ENCODE measurements at places on chromosomes 5 and 9.

- DNase-seq: no peak
Measured at GRCh38 chr5:98328015-98328414, 445.4 kb upstream of the RGMB start.

- DNase-seq: no peak
Measured at GRCh38 chr9:124940521-124940893, 376 bp downstream of the GOLGA1 start.

GRCh38 chr9:72864327-72864726 lies 88.5 kb downstream of the ALDH1A1 start:
- no peak for DNase-seq

GRCh38 chr5:85538362-85538761 lies 1079.4 kb upstream of the COX7C start:
- DNase-seq: no peak

DNA sequence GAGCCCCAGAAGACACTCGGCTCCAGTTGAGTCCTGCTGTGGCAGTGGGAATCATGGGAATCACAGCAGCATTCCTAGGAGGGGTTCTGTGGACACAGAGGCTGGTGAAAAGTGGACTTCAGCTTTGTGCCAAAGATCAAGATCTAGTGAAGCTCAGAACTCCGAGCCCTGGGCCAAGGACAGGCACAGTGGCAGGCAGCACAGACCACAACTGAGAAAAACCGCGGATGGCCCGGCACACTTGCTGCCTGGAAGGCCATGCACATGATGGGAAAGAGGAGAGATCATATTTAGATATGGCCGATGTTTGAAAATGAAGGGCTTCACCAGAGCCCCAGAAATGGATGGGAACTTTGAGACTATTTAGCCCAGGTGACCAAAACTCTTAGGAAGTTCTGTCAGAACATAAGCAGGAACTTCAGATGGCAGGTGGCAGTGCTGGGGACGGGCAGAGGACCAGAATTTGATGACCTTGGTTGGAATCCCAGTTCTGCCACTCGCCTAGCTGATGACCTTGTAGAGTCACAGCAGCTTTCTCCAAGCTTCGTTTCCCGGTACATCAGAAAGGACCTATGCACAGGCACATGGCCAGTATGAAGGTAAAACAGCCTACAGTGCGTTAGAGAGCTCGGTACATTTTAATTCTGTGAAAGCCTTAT lies 18.0 kb downstream of the BARHL1 start:
- DNase-seq: no peak

GRCh38 chr5:115389799-115390382 lies 93.4 kb upstream of the CCDC112 start:
- DNase-seq: no peak

GRCh38 chr9:89658931-89659330 lies 54.1 kb downstream of the GADD45G start:
- DNase-seq: no peak

GRCh38 chr9:15936306-15936921 lies 383.6 kb downstream of the CCDC171 start:
- DNase-seq: no peak

- DNase-seq: no peak
Measured at GRCh38 chr5:170554521-170555267, 50.9 kb downstream of the KCNIP1 start.

DNA sequence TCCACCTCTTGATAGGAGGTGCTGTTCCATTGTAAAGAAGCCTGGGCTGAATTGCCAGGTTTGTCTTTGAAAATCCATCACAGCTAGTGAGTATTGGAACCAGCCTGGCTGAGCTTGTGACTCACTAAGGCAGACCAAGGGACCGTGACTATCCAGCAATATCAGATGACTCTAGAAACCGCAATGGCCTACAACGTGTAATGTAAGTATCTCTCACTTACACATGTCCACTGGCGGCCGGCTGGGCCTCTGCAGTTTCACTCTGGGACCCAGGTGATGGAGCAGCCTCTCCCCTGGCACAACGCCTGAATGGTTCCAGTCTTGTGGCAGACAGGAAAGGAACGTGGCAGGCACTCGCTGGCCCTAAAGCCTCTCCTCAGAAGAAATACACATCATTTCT lies 3.1 kb upstream of the HRH2 start:
- DNase-seq: peak; percentile 50

DNA sequence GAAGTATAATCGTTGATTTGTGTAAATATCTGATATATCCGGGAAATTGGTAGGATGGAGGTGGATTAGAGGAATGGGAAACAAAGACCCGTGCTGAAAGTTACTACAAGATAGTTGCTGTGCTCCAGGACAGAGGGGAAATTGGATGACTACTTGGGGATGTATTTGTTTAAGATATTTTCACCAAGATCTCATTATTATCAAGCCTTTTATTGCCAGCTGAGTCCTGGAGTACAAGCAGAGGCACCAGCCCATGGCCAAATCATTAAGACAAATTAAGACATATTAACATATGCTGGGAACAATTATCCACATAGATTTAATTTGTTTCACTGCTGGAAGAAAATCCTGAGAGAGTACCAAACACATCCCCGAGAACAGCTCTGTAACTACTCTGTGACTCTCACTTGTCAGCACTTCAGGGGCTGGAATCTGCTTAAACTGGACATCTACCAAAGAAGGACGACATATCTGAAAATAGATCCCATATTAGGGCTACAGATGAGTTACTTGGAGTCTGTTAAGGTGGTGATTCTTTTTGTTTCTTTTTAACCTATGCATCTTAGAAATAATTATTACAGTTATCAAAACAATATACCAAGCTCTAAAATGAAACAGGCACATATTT lies 68.2 kb downstream of the SLC1A1 start:
- DNase-seq: no peak

GRCh38 chr9:87259543-87260518 lies 237.8 kb upstream of the DAPK1 start:
- no peak for DNase-seq

GRCh38 chr5:127804886-127805426 lies 101.8 kb downstream of the CCDC192 start:
- DNase-seq: no peak

DNA sequence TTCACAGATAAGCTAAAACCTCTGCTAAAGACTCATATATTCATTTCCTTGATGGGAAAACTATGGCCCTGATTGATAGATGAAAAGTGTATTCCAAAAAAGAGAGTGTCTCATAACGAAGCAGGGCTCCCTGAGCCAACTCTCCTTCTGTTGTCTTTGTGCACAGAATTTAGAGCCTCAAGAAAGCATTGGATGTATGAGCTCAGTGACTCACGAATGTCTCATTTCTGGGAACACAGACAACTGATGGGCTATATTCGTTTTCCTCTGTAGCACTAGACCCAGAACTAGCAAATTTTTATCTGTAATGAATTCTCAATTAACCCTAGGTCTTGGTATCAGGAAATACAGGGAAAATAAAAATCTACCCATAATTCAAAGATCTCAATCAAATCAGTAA lies 88.4 kb downstream of the LMNB1 start:
- no peak for DNase-seq

- DNase-seq: no peak
Measured at GRCh38 chr9:92179286-92180001, 64.2 kb upstream of the SPTLC1 start.

GRCh38 chr5:158268286-158268685 lies 409.3 kb upstream of the CLINT1 start:
- no peak for DNase-seq

DNA sequence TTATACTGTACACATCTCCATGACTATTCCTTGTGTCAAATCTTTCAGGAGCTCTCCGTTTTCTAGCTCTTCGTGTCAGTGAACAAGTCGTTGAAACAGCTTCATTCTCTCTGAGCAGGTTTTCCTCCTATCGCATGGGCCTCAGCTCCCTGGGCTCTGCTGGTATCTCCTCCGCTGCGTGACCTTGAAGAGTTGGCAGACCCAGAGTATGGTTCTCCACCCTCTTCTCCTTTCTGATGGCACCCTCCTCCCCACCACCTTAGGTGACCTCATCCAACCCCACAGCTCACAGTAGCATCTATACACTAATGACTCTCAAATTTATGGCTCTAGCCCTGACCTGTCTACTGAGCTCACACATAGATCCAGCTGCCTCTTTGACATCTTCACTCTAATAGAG lies 36.0 kb upstream of the PDE8B start:
- no peak for DNase-seq

GRCh38 chr9:16726029-16726428 lies 144.4 kb downstream of the BNC2 start:
- DNase-seq: no peak

GRCh38 chr5:108858959-108859358 lies 111.3 kb downstream of the FER start:
- peak; percentile 94 for DNase-seq

DNA sequence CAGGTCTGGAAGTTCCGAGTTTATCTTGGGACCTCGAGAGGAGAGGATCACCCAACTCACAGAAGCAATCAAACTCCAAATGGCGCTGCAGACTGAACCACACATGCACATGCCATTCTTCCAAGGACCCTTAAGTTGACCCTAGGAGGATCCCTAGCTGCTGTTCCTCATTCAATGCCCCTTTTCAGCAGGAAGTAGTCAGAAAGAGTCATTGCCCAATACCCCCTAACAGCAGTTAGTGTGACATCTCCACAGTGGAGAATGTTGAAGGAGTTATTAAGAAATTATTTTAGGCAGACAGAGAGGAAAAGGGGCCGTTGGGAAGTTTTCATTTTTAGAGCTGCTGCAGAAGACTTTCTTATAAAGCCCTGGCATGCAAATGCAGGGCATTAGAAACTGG lies 229.9 kb upstream of the DAB2 start:
- peak; percentile 74 for DNase-seq

- DNase-seq: no peak
Measured at GRCh38 chr9:98262056-98262455, 6.6 kb upstream of the TBC1D2 start.

GRCh38 chr5:71597001-71597400 lies 9.9 kb downstream of the MCCC2 start:
- no peak for DNase-seq

DNA sequence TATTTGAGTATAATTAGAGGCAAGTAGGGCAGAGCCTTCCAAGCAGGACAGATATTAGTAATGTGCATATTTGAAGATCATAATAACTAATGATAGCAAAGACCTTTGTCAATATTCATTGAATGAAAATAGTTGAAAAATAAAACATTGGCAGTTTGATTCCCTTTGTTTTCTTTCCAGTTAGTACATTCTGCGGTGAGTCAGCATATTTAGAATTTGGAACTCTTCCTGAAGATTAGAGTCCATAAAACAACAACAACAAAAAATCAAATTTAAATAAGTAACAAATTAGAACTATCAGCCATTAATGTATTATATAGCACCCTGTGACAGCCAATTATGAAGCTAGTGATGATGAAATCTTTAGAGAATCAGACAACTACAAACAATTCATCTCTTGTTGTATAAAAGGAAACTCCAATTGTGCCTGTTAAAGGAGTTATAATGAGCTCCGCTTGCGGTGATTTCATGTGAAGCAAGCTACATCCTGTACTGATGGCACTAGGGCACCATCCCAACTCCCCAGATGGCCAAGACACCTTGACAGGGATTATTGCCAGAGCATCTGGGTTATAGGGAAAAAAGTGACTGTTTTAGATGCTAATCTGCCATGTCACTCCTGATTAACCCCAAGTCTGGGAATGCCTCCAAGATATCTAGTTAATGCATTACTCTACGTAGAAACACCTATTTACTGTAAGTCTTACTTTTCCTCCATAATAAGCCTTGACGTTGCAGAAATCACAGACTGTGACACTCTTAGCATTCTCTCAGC lies 6.8 kb downstream of the IFNA8 start:
- no peak for DNase-seq

GRCh38 chr9:84659313-84659712 lies 10.2 kb upstream of the NTRK2 start:
- no peak for DNase-seq

- peak; percentile 16 for DNase-seq
Measured at GRCh38 chr5:33470544-33470943, 29.8 kb downstream of the TARS1 start.

DNA sequence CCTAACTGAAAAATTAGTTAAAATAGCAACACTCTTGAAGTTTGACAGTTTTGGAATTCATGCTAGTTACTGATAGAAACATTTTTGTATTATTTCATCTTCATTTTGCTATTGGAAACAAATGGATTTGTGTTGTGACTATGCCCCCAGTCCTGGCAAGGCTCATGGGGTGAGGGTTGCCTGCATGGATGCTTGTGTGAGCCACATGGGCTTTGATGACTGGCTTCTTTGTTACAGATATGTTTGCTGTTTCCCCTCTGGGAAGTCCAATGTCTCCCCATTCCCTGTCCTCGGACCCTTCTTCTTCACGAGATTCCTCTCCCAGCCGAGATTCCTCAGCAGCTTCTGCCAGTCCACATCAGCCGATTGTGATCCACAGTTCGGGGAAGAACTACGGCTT lies 44.2 kb downstream of the CD180 start:
- DNase-seq: no peak

DNA sequence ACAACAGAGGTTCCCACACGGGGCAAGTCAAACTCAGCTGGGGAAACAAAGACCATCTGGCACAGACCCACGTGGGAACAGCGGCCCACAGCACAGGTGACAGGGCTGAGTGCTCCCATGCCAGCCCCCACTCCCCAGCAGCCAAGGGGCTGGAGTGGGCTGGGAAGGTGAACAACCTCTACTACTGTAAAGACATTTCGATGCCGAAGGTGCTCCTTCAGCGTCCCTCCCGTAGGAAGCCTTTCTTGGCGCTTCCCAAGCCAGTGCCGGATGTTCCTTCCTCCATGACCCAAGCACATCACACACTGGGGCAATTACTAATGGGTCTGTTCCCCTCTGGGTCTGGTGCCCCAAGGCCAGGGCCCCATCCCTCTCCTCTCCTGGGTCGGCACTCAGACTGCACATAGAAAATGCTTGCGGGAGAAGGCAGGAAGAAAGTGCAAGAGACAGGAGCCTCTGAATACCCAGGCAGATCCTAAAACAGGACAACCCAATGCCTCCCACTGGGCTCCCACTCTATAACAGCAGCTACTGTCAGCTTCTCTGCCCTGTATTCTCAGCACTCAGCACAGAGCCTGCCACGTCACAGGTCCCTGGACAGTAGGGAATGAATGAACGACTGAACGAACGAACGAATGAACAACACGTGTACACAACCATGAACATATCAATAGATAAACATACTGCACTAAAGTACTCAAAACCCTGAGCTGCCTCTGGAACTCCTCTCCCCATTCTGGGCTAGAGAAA lies 77.0 kb upstream of the LRRTM2 start:
- no peak for DNase-seq

GRCh38 chr5:141747152-141748141 lies 65.4 kb upstream of the ARAP3 start:
- no peak for DNase-seq

DNA sequence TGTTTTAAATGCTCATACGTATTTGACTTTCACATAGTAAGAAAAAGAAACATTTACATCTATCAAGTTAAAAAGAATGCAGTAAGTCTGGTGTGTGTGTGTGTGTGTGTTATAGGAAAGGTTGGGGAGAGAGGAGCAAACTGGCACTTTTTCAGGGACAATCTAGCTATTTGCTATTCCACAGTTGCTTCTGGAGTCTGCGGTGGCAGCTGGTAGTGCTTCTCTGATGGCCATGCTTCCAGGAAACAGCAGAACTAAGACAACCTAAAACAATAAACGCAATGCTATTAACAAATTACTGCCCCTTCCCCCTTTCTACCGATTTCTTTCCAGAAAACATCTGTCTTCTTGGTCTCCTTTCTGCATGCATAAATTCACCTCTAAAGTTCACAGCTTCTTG lies 70.0 kb upstream of the CDH10 start:
- DNase-seq: no peak

GRCh38 chr9:38284588-38285051 lies 107.9 kb upstream of the ALDH1B1 start:
- no peak for DNase-seq

All from AML-193 (cell line).